Mammary epithelial cell (primary cell): ENCODE measurements at places on chromosomes 7 and 10. TPM values are rescaled to one million over a fixed set of nuclear protein-coding genes. Genes with fewer than 3 reads are reported as not detected.

NXPH1 gene
- not detected in 2 replicates for total RNA-seq

NUTM2E gene
- total RNA-seq: 0.16 TPM in 1 of 2 replicates, not detected in the other

CUL2 gene
- 29.7 TPM for total RNA-seq

IKZF1 gene
- total RNA-seq: not detected in 2 replicates

CFAP43 gene
- 0.33 TPM for total RNA-seq

CREB3L2 gene
- total RNA-seq: 26.3 TPM

LRRC18 gene
- total RNA-seq: not detected in 2 replicates

ZFAND2A gene
- 20.8 and 28.2 TPM in 2 replicates for total RNA-seq

RELN gene
- 0.02 and 0.03 TPM in 2 replicates for total RNA-seq

HMX2 gene
- total RNA-seq: not detected in 2 replicates

CTBP2 gene
- 111 and 132 TPM in 2 replicates for total RNA-seq

ARHGEF35 gene
- 15.7 TPM for total RNA-seq

TAS2R4 gene
- total RNA-seq: 1.6 and 2.2 TPM in 2 replicates

JMJD1C gene
- total RNA-seq: 57.7 and 94.0 TPM in 2 replicates

TFEC gene
- total RNA-seq: 0.19 TPM in 1 of 2 replicates, not detected in the other

EGFR gene
- total RNA-seq: 304 TPM

TWIST1 gene
- 2.3 and 4.0 TPM in 2 replicates for total RNA-seq

EN2 gene
- total RNA-seq: 0.17 TPM

CDK1 gene
- 4.8 TPM for total RNA-seq

MEST gene
- 5.2 and 5.5 TPM in 2 replicates for total RNA-seq

TYW1B gene
- total RNA-seq: 1.3 TPM

CCDC71L gene
- total RNA-seq: 32.2 TPM

INA gene
- 1.0 TPM for total RNA-seq

CRHR2 gene
- not detected in 2 replicates for total RNA-seq

LLCFC1 gene
- not detected in 2 replicates for total RNA-seq

ZCCHC24 gene
- total RNA-seq: 7.3 TPM

SPDYE6 gene
- total RNA-seq: not detected in 2 replicates

KCNH2 gene
- total RNA-seq: not detected in 2 replicates

AMZ1 gene
- 0.42 TPM in 1 of 2 replicates, not detected in the other for total RNA-seq

GNAI1 gene
- total RNA-seq: 39.8 TPM

FEZF1 gene
- total RNA-seq: not detected in 2 replicates

CAV2 gene
- 385 TPM for total RNA-seq

PLEKHA1 gene
- total RNA-seq: 56.5 TPM

C7orf57 gene
- total RNA-seq: 0.67 TPM

PAX4 gene
- not detected in 2 replicates for total RNA-seq

PLOD3 gene
- total RNA-seq: 84.9 TPM

OPN1SW gene
- not detected in 2 replicates for total RNA-seq

PRLHR gene
- not detected for total RNA-seq

NSUN5 gene
- 20.3 TPM for total RNA-seq

PSMC2 gene
- 96.8 and 110 TPM in 2 replicates for total RNA-seq

NRCAM gene
- 77.8 TPM for total RNA-seq

FAM180A gene
- total RNA-seq: not detected in 2 replicates

ANKRD61 gene
- total RNA-seq: not detected in 2 replicates

SLC18A3 gene
- not detected in 2 replicates for total RNA-seq

MGMT gene
- total RNA-seq: 22.2 and 23.8 TPM in 2 replicates

PIP gene
- not detected in 2 replicates for total RNA-seq

HOXA6 gene
- total RNA-seq: 1.7 and 3.1 TPM in 2 replicates

CALML3 gene
- 327 and 704 TPM in 2 replicates for total RNA-seq

ATP6V0A4 gene
- 3.2 TPM for total RNA-seq

CDC14C gene
- total RNA-seq: 0.17 TPM

TLX1 gene
- total RNA-seq: not detected in 2 replicates

NPY gene
- total RNA-seq: not detected in 2 replicates

POMZP3 gene
- 4.5 TPM for total RNA-seq

SYT15 gene
- total RNA-seq: 0.68 and 0.83 TPM in 2 replicates

PRF1 gene
- not detected in 2 replicates for total RNA-seq
